ENCODE measurements at places on chromosomes 3 and 15.

- DNase-seq, result no peak
Measured at GRCh38 chr3:14918356-14918860, 29.0 kb upstream of the NR2C2 start.

GRCh38 chr15:50145451-50145872, 26.4 kb upstream of the ATP8B4 start:
- peak; percentile 26 for DNase-seq

DNA sequence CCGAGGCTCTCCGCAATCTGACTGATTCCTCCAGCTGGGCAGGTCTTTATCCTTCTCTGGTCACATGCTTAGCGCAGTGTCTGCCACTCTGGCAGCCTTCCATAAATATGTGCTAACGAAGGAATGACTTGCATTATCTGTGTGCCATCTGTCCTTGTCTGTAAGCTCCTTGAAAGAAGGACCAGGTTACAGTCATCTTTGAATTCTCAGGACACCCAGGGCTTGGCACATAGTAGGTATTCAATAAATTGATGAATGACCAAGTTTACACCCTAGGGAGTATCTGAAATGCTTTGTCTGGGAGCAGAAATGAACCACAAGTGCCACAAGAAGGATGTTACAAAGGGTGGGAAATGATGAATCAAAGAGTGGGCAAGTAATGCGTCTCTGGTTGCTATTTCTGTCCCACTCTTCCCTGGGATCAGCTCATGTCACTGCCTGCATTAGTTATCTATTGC, 16.5 kb upstream of the FAM3D start:
- peak; percentile 5 for DNase-seq

DNA sequence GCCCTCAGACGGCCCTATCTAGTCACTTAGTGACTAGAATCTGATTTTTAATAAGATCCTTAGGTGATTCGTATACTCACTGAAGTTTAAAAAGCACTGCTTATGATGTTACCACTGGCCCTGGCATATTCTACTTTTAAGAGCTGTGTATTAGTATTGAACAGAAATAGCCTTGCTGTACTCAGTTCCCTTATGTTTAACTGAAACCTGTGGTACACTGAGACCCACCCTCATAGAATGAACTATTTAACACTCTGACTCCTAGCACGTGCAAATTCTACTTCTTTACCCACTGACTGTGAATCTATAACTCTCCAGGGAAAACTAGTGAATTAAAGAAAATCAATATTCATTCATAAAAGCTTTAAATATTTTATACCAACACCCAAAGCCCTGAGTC, 108.9 kb downstream of the CCNL1 start:
- no peak for DNase-seq

- no peak for DNase-seq
Measured at GRCh38 chr15:70701891-70702568, 61.3 kb downstream of the UACA start.

- DNase-seq, result no peak
Measured at GRCh38 chr15:59274126-59274970, 67.7 kb downstream of the LDHAL6B start.

DNA sequence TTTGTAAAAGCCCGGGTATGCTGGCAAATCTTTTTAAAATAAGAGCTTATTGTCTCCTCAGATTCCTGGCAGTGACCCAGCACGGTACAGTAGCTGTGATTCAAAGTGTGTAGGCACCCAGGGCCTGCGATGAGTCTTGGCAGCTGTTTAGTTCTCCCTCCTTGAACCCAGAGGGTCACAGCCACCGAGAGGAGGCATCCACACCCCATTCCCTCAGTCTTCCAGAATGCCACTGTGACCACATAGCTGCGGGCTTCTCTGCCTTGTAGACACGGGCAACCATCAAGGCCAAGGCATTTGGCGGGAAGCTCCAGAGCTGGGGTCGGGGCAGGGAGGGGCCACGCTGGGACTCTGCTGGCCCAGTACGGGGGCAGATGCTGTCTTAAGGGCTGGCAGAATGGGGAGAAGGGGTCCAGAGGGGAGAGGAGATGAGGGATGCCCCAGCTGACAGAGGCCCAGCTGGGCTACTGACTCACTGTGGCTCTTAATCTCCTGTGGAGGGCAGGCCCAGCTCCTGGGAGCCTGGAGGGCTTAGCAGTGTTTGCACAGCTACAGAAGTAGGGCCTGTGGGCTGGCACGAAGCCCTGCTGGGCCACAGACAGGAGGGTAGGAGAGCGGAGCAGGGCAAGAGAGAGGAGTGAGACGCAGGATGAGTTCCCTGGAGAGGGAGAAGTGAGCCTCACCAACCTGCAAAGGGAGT, 68.8 kb upstream of the DLG1 start:
- no peak for DNase-seq

GRCh38 chr3:150097588-150097890, 126.8 kb upstream of the PFN2 start:
- DNase-seq, result no peak

DNA sequence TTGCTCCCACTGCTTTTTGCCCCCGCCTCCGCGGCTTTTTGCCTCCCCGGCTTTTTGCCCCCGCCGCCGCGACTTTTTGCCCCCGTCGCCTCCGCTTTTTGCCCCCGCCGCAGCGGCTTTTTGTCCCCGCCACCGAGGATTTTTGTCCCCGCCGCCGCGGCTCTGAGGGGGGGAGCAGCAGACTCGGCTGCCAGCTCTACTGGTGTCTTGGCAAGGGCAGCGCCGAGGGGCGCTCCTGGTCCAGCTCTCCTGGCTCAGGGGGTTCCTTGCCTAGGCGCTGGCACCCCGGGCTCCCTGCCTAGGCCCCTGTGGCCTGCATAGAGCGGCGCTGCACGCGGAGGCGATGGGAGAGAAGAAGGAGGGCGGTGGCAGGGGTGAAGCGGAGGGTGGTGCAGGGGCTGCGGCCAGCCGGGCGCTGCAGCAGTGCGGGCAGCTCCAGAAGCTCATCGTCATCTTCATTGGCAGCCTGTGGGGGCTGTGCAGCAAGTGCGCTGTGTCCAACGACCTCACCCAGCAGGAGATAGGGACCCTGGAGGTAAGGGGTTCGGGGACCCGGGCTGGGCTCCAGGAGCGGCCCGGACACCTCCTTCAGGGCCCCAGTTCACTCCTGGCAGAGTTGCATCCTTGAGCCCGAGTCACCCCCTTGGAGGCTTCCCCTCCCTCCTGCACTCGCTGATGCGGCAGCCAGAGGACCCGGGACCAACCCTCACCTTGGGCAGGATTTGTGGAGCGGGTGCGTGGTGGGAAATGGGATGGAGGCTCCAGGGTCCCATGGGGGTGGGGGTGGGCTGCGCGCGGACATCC, 642.4 kb downstream of the GOLGA6L6 start:
- DNase-seq, result no peak

DNA sequence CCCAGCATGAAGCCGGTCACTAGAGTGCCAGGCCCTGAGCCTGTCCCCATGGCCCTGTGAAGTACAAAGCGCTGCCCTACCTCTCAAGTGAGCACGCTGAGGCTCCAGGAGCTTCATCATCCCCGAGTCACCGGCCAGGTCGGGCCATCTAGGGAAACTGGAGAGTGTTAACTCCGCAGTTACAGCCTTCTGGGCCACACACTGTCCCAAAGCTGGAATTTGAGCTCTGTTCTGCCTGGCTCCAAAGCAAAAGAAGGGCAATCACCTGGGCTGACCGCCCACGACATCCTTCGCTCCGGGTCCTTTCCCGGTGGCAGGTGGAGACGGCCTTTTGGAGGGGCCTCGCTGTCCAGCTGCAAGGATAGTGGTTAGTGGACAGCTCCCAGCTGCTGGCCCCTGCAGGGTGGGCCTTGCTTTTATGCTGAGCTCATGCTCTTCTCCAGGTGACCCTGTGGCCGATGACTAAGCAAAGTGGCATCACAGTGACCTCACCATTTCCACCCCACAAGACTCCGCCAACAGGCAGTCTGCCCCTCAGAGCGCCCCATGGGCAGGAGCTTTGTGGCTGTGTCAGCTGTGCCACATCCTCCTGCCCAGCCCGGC, 3.5 kb upstream of the MUC4 start:
- DNase-seq, result no peak

DNA sequence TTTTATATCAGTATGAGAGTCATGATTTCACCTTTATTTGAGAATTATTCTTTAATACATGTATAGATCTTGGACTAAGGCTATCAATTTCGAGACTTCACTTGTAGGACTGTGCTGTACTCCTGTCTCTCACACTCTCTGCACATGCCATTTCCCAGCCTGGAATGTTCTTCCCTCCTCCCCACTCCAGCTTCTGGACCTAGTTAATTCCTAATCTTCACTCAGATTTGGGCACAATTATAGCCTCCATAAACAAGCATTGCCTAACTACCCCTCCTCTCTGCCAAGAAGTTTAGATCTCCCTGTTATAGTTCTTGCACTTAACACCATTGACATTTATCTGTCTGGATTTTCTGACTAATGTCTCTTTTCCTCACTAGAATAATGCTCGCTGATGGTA, 88.3 kb downstream of the FHIT start:
- no peak for DNase-seq

DNA sequence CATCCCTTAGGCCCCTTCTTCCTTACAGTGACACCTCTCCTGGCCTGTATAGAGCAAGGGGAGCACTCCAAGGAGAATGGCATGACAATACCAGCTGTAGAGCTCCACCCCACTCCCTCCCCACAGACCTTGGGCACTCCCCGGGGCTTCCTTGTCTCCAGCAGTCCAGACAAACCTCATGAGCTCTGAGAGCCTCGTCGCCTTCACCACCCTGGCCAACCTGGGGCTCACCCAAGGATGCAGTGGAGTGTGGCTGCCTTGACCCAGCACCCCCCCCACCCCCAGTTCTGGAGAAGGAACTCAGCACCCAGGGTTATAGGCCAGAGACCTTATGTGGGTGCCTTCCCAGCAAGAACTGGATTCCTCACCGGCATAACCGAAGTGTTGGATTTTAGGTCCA, 7.4 kb upstream of the SLCO2A1 start:
- DNase-seq, result no peak

GRCh38 chr3:236881-237280, 40.3 kb downstream of the CHL1 start:
- DNase-seq, result no peak

DNA sequence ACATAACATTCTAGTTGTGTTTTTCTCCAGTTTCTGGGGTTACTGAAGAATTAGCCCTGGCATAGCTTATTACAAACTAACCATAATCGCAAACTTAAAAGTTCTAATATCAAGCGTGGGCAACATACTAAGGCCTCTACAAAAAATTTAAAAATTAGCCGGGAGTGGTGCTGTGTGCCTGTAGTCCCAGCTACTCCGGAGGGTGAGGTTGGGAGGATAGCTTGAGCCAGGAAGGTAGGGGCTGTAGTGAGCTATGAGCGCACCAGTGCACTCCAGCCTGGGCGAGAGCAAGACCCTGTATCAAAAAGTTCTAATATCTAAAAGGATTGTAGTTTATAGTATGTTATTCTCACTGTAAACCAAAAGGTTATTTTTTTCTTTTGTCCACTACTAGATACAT, 1.1 kb downstream of the OIP5 start:
- DNase-seq, result no peak

- no peak for DNase-seq
Measured at GRCh38 chr3:155416500-155417118, 123.1 kb upstream of the STRIT1 start.

DNA sequence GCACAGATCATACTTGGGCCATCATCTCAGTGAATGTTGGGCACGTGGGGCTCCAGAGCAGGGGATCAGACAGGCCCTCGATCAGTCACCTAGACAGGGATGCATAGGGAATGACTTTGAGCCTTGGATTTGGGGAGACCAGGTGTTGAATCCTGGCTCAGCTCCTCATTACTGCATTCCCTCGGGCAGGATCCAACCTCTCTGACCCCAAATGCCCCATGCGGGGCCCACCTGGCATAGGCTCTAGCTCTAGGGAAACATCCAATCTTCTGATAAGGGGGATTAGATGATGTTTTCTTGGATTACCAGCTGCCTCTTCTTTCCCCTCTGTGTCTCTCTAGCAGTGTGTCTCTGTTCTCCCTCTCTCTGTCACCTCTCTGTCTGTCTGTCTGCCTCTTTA, 22.7 kb downstream of the LOXL1 start:
- DNase-seq, result no peak

- no peak for DNase-seq
Measured at GRCh38 chr3:181794011-181794790, 82.5 kb downstream of the SOX2 start.

- DNase-seq, result no peak
Measured at GRCh38 chr15:57329582-57330367, 46.5 kb upstream of the CGNL1 start.

DNA sequence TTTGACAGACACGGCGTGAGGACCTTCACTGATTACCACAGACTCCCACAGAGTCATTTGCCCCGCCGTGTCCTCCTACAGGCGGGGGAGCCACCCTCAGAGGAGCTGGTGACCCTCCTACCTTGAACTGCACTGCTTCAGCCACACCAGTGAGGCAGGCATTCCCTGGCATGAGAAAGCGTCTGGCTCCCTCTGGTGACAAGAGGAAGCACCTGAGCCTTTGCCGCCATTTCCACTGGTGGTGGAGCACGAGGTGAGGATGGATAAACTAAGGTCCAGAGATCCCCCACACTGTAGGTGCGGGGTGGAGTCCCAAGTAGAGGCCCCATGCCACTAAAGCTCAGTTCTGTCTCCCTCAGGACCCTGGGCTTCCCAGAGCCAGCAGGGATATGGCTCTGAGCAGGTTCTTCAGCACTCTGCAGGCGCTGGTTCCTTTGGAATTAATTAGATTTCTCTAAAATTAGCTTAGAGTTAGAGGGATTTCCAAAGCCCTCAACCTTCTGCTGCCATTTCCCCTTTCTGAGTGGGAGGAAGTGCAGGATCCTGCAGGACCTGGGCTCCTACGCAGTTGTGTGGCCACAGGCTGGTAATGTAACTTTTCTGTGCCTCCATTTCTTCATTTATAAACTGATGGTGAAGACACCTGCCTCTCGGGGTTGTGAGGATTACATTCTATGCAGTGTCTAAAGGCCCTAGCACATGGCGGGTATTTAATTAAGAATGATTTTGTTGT, 224.0 kb downstream of the SLCO3A1 start:
- no peak for DNase-seq

GRCh38 chr3:187130346-187131066, 8.8 kb downstream of the RPL39L start:
- DNase-seq, result no peak

- DNase-seq, result no peak
Measured at GRCh38 chr3:175127075-175127662, 268.0 kb downstream of the NAALADL2 start.
